ENCODE measurements at places on chromosomes 5 and 9.

DNA sequence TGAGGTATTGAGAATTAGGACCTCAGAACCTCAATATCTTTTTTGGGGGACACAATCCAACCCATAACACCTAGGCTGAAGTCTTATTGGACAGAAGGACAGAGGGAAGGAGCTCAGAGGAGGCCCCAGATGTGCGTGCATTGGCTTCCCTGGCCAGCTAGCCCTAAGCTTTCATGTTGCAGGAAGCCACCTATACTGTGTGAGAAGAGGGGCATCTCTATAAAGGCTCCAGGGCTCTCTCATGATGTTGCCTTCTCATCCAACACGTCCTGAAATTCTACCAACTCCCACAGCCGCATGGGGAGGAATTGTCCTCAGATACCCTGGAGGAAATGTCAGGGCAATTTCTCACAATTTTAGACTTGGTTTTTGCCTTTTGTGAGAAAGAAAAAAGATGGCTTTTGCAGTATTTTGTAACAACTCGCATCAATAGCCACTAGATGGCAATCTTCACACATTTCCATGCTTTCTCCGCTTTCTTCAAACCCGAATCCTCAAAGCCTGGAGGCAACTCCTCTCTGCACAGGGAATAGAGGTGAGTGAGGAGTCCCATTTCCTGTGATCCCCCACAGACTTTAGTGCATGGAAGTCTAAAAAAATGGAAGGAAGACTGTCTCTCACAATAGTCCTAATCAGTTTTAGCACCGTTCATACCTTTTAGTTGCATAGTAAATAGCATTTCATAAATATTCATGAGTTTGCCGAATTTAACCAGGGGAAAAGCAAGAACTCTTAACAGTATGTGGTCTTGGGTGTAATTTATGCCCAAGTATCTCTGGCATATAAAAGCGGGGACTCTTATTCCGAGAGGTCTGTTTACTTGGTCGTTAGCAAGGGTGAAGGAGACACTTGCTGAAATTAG, 7.4 kb upstream of the PPP3R2 start:
- peak; percentile 47 for DNase-seq

DNA sequence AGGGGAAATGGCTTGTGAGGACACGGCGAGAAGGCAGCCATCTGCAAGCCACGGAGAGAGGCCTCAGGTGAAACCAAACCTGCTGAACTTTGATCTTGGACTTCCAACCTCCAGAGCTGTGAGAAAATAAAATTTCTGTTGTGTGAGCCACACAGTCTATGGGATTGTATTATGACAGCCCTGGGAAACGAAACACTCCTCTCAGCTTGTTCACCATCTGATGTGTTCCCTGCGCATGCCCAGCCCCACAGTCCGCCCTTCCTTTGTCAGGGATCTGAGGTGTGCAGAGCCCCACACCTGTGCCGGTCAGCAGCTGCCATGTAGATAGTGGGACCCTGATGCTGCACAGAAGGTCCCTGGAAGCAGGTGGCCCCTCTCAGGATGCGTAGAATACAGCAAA, 34.1 kb downstream of the PLPP7 start:
- no peak for DNase-seq

- no peak for DNase-seq
Measured at GRCh38 chr5:174532455-174533453, 191.6 kb upstream of the MSX2 start.

DNA sequence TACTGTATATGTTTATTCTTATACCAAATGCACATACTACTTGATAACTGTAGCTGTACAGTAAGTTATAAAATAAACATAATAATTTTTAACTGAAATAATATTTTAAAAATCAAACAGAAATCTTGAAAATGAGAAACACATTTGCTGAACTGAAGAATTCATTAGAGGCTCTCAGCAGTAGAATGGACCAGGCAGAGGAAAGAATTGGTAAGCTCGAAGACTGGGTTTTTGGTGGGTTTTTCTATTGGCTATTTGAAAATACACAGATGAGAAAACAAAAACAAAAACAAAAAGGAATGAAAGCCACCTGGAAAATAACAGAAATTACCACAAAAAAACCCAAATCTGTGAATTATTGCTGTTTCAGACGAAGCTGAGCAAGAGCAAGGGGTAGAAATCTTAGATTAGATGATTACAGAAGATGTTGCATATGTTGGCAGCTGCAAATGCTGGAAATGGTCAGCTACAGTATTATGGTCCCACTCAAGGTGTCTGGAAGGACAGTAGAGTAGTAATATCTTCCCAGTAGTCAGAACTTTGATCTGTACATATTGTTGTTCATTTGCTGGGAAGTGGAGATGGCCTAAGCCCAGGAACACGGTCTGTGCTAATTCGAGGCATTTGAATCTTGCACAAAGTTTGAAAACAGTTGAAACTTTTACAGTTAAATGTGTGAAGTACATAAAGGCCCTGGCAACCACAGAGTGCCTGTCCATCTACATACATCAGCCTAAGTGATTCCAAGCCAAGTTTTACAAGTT, 233.4 kb downstream of the COMMD10 start:
- DNase-seq: no peak

GRCh38 chr5:44935262-44935661, 126.5 kb downstream of the MRPS30 start:
- DNase-seq: no peak

DNA sequence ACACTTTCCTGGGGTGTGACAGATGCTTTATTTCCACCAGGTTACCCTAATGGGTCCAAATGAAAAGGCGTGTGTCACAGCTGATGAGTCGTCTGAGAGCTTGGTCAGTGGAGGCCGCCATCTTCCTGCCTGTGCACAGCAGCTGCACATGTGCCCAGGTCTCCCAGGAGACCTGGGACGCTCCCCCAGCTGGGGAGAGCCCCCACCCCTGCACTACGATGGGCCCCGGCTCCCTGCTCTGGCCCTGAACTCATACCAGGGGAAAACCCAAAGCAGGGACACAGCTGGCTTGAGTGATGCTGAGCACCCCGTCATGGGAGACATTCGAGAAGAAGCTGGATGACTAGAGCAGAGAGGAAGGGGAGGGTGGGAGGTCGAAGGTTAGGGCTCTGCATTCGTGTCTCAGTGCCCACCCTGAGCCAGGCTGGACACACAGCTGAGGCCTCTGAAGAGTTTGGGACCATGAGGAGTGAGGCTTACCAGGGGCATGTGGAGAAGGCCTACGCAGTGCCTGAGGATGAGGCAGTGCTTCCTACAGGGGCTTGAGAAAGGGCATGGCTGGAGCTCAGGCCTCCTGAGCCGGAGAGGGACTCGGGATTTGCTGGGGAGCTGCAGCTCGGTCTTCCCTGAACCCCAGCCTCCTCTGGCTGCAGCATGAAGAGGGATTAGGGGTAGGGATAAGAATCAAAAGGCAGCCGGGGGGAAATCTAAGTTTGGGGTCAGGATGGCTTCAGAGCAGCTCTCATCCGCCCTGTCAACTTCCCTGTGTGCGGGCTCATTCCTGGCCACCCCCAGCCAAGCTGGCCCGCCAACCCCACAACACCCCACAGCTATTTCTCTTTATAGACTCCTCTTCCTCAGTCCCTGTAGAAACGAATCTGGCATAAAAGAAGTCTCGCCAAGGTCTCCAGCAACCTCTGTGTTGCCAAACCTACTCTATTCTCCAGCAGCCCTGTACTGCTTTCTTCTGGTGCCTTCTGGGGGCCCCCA, 42.2 kb upstream of the RNU6ATAC start:
- DNase-seq: peak; percentile 64
